ENCODE measurements at places on chromosomes 12 and 14. TPM values are rescaled to one million over a fixed set of nuclear protein-coding genes. Genes with fewer than 3 reads are reported as not detected.

- no peak overlapping the region for H3K27ac ChIP-seq
- DNase-seq, result no peak
- no peak overlapping the region for H3K4me3 ChIP-seq
- no peaks in the 10 kb centered on the region for H3K4me1 ChIP-seq
- H3K27me3 ChIP-seq, result no peaks in the 10 kb centered on the region
Observed at GRCh38 chr12:2455410-2455809, 339.4 kb upstream of the FKBP4 start.

Gene KRT6B
- total RNA-seq, result 0.13 TPM

Gene MYH6
- total RNA-seq, result 1.6 TPM

DNA sequence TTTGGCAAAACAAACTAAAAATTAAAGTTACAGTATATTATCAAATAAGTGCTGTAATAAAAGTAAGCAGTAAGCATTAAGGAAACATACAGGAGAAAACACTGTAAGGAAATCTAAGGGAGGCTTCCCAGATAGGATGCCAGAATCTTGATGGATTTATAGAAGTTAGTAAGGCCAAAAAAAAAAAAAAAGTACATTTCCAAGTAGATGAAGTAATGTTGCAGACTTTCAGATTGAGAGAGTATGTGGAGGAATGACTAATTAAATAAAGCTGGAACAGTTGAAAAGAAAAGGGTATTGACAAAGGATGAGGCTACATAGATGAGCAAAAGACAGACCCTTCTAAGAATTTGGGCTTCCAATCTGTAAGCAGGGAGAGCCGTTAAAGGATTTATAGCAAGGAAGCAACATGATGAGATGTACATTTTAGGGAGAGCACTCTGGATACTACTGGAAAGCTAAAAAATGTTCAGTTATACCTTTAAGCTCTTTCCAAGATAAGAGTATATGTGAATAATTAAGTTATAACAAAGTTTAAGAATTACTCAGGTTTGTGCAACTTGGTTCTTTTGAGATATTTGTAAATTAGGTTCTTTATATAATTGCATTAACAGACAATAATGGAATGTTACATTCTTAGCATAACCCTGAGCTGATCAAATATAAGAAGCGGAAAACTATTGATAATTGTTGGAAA lies 87.5 kb upstream of the MON2 start:
- no peak for DNase-seq
- no peaks in the 10 kb centered on the region for H3K36me3 ChIP-seq
- no peaks in the 10 kb centered on the region for H3K4me1 ChIP-seq
- no peaks in the 10 kb centered on the region for H3K27me3 ChIP-seq
- no peak overlapping the region for H3K4me3 ChIP-seq

Gene NFATC4
- total RNA-seq, result 24.0 TPM

DNA sequence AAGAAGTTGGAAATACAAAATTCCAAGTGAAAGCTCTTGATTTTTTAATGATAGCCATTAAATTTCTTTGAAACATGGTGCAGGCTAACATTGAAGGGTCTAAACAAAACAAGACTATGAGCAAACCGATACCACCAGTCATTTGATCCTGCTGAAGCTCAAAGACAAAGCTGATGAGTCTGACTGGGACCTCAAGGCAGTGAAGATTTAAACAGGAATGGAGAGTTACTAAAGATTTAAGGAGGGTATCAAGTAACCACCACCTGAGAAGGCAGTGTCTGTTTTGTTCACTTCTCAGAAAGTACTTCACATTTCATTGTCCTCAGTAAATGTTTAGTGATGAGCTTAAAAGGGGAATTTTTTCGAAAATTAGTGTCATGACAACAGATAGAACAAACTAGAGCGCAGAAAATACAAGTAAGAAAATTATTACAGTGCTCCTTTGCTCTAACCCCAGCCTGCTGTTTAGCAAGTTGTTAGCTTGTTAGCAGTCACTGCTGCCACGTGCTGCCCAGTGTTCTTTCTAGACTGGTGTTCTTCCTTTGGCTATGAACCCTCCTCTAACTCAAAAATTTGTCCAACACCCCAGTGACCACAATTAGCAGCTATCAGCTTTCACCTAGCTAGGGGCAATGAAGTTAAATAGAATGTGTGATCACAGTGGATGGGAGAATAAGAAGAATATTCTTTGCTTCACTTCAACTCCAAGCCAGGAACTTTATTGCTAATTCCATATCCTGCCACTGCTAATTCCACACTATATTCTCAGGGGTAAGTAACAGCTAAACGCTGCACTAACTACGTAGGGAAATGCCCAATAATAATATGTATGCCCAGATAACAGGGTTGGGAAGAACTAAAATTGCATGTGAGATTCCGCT lies 41.1 kb downstream of the YAF2 start:
- H3K4me3 ChIP-seq, result no peak overlapping the region
- DNase-seq, result no peak
- no peak overlapping the region for H3K27ac ChIP-seq
- no peaks in the 10 kb centered on the region for H3K36me3 ChIP-seq
- H3K4me1 ChIP-seq, result no peaks in the 10 kb centered on the region

Gene GPR135
- total RNA-seq, result 0.61 TPM

DNA sequence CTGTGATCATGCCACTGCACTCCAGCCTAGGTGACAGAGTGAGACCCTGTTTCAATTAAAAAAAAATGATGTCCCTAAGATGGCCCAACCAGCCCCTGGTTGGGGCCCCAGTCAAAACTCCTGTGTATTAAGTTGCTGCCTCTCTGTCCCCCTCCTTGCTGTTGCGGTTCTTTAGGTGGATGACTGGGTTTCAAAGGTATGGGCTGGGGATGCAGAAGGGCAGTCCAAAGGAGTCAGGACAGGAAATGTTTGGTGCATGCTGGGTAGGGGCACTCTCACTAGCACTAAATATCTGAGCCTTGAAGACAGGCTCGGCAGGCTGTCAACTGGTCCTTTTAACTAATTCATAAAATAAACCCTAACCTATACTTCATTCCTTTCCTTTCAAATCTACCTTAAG lies 12.0 kb upstream of the PIP4K2C start:
- no peak for DNase-seq
- H3K4me3 ChIP-seq, result no peak overlapping the region
- no peak overlapping the region for H3K27ac ChIP-seq
- no peaks in the 10 kb centered on the region for H3K4me1 ChIP-seq

DNA sequence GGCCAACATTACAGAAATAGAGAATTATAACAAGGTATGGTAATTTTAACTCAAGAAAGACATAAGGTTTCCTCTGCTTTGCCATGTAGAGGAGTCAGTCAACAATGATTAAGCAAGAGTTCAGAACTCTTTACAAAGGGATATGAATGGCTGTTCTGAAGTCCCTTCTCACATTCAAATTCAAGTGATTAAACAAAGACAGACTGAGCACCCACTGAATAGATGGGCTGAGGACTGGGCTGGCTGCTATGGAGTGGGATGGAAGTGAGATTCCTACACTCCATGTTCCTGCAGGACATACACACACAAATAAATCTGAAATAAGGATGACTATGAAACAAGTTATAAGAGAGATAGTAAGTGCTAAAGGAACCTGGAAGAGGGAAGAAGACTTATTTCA lies 199.0 kb upstream of the GRIP1 start:
- no peak overlapping the region for H3K4me3 ChIP-seq
- H3K27me3 ChIP-seq, result no peaks in the 10 kb centered on the region
- H3K27ac ChIP-seq, result no peak overlapping the region
- no peak for DNase-seq
- no peaks in the 10 kb centered on the region for H3K4me1 ChIP-seq

Gene REM2
- total RNA-seq, result 0.30 TPM

DNA sequence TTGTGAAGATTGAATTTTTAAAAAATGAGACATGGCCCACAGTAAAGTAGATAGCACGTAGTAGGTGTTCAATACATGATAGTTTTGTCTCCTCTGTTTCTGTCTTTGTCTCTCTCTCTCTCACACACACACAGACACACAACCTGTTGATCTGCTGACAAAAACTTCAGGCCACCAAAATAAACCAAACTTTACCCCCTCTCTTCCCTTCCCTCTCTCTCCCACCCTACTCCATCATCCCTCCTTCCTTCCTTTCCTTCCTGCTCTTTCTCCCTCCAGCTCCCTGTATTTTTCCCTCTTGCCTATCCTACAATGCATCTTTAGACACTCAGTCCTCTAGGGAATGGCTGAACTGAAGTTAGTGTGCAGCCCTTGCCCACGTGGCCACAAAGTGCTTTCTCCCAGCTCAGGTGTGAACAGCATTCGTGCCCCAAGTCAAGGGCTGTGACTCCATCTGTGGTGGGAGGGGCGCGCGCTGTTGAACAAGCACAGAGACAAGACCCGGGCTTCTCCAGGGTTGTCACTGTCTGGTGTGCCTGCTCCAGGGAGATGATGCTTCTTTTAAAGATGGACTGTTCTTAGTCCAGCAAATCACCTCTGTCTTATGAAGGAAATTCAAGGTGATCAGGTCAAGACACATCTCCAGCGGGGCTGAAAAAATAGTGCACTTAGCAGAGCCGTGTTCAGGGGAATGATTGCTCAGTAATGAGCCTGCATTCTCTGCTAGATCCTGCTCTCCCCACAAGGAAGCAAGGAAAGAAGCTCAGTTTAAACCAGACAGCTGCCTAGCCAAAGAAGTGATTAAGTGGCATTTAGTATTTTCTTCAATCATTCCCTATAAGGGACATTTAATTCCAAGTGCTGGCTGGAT lies 75.3 kb downstream of the WSCD2 start:
- no peak for DNase-seq
- no peak overlapping the region for H3K4me3 ChIP-seq
- no peaks in the 10 kb centered on the region for H3K36me3 ChIP-seq
- H3K4me1 ChIP-seq, result no peaks in the 10 kb centered on the region

Gene FAM234B
- total RNA-seq, result 2.0 TPM

DNA sequence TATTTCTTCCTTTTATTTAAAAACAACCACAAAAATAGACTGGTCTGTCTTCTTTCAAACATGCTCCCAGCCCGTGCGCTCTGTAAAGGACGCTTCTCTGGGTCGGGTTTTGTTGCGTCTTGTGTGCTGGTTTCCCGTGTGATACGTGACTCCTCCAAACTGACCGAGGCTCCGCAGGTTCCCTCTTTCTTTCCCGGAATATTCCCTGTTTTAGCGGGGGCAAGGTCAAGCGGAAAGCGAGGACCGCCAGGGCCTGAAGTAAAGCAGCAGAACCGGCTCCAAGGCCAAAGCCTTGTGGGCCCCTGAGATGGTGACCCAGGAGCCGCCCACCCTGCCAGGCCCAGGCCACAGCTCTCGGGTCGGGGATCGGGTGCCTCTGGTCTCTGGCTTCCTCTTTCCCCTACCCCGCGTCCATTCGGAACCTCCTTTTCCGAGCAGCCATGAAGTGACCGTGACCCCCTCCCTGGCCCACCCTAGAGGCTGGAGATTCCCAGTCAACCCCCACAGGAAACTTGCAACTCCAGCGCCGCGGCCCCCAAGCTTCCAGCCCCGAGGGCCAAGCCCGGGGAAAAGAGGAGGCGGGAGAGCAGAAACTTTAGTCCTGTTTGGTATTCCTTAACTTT lies 885 bp upstream of the HOXC10 start:
- peaks cover 91% of the 10 kb centered on the region for H3K27me3 ChIP-seq
- no peaks in the 10 kb centered on the region for H3K36me3 ChIP-seq
- no peak overlapping the region for H3K27ac ChIP-seq
- DNase-seq, result no peak

Gene KLRC2
- total RNA-seq, result not detected

GRCh38 chr14:65151609-65151956 lies 49.3 kb upstream of the MAX start:
- H3K27me3 ChIP-seq, result no peaks in the 10 kb centered on the region
- no peak for DNase-seq
- H3K4me1 ChIP-seq, result no peaks in the 10 kb centered on the region
- no peak overlapping the region for H3K27ac ChIP-seq

GRCh38 chr14:81018684-81019083 lies 63.3 kb downstream of the TSHR start:
- no peaks in the 10 kb centered on the region for H3K27me3 ChIP-seq
- H3K4me3 ChIP-seq, result no peak overlapping the region
- no peak for DNase-seq
- no peaks in the 10 kb centered on the region for H3K36me3 ChIP-seq

Gene BATF
- total RNA-seq, result 0.77 TPM

DNA sequence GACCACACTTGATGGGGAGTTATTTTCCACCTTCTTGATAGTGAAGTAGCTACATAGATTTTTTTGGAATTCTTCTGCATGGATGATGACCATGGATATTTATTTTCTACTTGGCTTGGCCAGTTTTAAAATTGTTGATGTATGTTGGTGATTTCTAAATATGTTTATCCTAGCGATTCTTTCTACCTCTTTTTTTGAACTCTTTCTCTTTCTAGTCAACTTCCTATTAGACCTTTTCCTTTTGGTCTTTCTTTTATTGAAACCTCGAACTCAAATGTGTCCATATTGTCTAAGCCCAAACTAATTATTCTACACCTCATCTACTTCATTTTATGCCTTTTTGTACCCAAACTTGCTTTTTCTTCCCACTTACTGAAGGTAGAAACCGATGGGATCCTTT lies 37.0 kb downstream of the CCDC91 start:
- no peaks in the 10 kb centered on the region for H3K4me1 ChIP-seq
- no peaks in the 10 kb centered on the region for H3K36me3 ChIP-seq
- no peak for DNase-seq
- H3K27ac ChIP-seq, result no peak overlapping the region
- no peak overlapping the region for H3K4me3 ChIP-seq
- no peaks in the 10 kb centered on the region for H3K27me3 ChIP-seq

DNA sequence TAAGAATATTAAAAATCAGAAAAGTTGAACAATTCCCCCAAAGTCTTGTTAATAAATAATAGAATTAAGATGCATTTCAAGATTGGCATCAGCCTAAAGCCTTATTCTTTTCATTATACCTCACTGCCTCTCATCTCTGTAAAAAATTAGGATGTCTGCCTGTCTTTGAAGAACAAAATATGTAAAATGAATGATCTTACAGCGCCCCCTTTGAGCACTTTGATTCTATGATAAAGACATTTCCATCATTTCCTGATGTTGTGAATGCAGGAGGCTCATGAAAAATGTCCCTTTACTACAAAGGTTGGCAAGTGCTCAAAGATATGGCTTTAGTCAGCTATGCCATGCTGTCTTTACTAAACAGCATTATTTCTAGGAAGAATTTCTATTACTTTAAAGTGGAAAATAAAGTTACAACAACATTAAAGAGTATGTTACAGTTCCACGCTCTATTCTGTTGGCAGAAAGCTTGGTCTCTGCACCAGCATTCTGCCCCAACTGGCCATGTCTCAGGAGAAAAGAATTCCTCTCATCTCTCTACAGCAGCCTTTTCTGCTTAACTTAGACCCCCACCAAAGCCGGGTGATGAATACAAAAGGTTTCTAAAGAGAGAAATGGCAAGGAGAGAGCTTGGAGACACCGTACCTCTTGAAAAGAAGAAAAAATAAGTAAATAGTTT lies 95.1 kb downstream of the LLPH start:
- no peak for DNase-seq
- no peaks in the 10 kb centered on the region for H3K36me3 ChIP-seq
